ENCODE measurements at places on chromosomes 12 and 14. TPM values are rescaled to one million over a fixed set of nuclear protein-coding genes. Genes with fewer than 3 reads are reported as not detected.

The GPD1 gene
- total RNA-seq, result 1.8 TPM

The TEX22 gene
- total RNA-seq, result 0.49 TPM

The WIF1 gene
- 0.25 TPM for total RNA-seq

The ADGRD1 gene
- total RNA-seq, result 4.0 TPM

The PMEL gene
- 2.0 TPM for total RNA-seq

The WNT1 gene
- not detected for total RNA-seq

The ISCA2 gene
- 35.2 TPM for total RNA-seq

The ADAM20 gene
- total RNA-seq, result 0.31 TPM

All from left colon (tissue), 2 donors.